ENCODE measurements at places on chromosomes 12 and 14.

DNA sequence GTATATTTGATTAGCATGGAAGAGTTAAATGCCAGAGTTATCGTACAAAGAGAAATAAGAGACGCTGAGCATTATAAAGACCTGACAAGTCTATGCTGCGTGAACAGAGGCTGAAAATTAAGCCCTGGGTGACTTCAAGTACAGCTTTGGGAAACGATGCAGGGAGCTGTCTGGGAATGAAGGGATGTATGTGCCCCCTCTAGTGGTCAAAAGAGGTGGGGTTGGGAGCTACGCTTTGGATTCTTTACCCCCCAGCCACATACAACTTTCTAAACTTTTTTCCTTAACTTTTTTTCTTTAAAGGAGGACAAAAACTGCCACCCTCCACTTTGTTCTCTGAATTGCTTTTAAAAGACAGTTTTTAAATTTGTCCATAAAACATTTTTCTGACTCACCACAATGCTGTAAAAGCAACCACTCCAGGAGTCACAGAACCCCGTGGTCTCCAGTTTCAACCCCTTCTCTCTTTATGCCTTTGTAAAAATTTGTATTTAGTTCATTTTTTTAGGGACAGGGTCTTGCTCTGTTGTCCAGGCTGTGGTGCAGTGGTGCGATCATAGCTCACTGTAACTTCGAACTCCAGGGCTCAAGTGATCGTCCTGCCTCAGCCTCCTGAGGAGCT, 59.4 kb downstream of the ZNF664 start:
- H3K27ac ChIP-seq, result no peak overlapping the region
- peaks cover 2% of the 10 kb centered on the region for H3K36me3 ChIP-seq
- no peaks in the 10 kb centered on the region for H3K4me1 ChIP-seq
- no peak overlapping the region for H3K4me3 ChIP-seq
- no peak for DNase-seq

DNA sequence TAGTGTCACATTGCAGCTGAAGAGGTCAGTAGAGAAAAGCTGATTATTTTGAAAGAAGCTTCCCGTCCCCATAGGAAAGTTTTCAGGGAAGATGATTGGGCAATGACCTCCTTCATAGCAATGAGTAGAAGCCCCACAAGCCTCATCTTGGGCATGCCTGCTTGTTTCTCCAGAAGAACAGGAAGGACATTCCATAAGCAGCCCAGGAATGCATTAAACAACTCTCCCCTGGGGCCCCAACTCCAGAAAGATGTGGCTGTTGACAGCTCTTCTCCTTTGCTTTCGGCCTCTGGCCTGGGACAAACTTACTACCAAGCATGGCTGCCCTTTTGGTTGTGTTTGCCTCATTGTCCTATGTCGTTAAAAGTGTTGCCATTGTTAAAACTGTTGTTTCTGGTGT, 5.7 kb upstream of the VDR start:
- H3K27ac ChIP-seq, result no peak overlapping the region
- no peak for DNase-seq
- H3K4me1 ChIP-seq, result no peaks in the 10 kb centered on the region

GRCh38 chr14:39860596-39861228, 428.5 kb upstream of the FBXO33 start:
- no peak overlapping the region for H3K27ac ChIP-seq
- no peak for DNase-seq
- no peaks in the 10 kb centered on the region for H3K27me3 ChIP-seq
- H3K36me3 ChIP-seq, result no peaks in the 10 kb centered on the region

GRCh38 chr14:99347561-99347960, 75.6 kb upstream of the BCL11B start:
- peaks cover 19% of the 10 kb centered on the region for H3K27me3 ChIP-seq
- peaks cover 5% of the 10 kb centered on the region for H3K4me1 ChIP-seq
- no peak for DNase-seq
- no peak overlapping the region for H3K4me3 ChIP-seq
- no peaks in the 10 kb centered on the region for H3K36me3 ChIP-seq

GRCh38 chr12:19884021-19884492, 444.8 kb downstream of the AEBP2 start:
- no peak overlapping the region for H3K27ac ChIP-seq
- no peaks in the 10 kb centered on the region for H3K4me1 ChIP-seq

DNA sequence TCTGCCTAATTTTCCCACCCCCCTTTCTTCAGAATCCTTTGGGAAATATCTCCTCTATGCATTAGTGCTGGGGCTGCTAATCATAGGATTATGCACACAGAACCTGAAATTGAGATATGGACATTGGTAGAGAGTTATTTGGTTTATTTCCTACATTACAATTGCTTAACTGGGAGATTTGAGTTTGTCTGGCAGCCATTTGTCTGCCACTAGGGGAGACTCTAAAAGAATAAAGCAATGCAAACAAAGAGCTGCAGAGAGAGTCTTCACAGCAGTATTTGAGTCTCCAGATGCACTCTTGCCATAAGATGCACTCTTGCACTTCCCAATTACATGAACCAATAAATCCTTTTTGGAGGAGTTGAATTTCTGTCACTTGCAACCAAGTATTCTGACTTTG, 12.0 kb upstream of the PCNX4 start:
- no peaks in the 10 kb centered on the region for H3K4me1 ChIP-seq
- no peak overlapping the region for H3K27ac ChIP-seq
- no peaks in the 10 kb centered on the region for H3K36me3 ChIP-seq
- peaks cover 3% of the 10 kb centered on the region for H3K27me3 ChIP-seq

- H3K27ac ChIP-seq, result no peak overlapping the region
- peaks cover 3% of the 10 kb centered on the region for H3K27me3 ChIP-seq
- H3K4me3 ChIP-seq, result no peak overlapping the region
- peak; percentile 68 for DNase-seq
- H3K4me1 ChIP-seq, result peaks cover 10% of the 10 kb centered on the region
- H3K36me3 ChIP-seq, result no peaks in the 10 kb centered on the region
Observed at GRCh38 chr12:101839324-101840283, 8.8 kb upstream of the GNPTAB start.

Measured in memory B cell (primary cell).